ENCODE measurements at places on chromosomes 13 and 19.
A peak's percentile ranks its signal among the peaks of the same experiment; 100 is the strongest.

GRCh38 chr13:25687471-25688225 lies 315.9 kb downstream of the ATP8A2 start:
- no peak for DNase-seq

DNA sequence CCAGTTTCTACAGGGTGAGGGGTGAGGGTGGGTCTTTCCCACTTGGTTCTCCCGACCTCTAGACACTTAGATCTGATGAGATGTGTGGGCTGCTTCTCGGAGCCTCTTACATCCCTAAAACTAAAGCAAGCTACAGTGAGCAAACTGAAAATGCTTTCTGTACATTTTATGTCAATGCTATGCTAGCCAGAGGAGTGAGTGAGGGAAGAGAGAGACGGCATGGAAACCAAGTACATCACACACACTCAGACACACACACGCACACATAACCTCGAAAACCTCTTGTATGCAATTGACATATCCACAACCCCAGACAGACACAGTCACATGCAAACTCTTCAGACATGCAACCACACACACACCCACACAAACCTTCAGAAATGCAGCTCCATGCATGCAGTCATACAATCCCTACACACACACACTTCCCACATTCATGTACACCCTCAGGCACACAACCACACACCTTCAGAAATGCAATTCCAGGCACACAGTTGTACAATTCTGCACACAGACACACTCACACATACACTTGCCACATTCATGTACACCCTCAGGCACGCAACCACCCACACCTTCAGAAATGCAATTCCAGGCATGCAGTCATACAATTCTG lies 1.4 kb downstream of the SLC1A6 start:
- DNase-seq, result no peak

GRCh38 chr19:54254195-54254906 lies 2.7 kb downstream of the LILRB5 start:
- no peak for DNase-seq

- DNase-seq, result no peak
Measured at GRCh38 chr13:109331898-109332297, 454.5 kb downstream of the IRS2 start.

- DNase-seq, result no peak
Measured at GRCh38 chr19:13985771-13986347, 20.3 kb downstream of the RFX1 start.

DNA sequence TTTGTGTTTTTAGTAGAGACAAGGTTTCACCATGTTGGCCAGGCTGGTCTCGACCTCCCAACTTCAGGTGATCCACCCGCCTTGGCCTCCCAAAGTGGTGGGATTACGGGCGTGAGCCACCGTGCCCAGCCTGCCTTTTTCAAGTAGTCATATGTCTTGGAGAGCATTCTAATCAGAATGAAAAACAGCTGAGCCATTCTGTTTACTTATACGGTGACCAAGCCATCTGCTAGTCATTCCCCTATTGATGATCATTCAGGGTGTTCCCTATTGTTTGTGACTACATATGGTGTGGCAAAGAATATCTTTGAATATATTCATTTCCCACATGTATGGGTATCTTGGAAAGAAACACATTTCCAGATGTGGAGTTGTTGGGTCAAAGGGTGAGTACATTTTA lies 17.2 kb downstream of the BLOC1S3 start:
- no peak for DNase-seq

GRCh38 chr13:22214184-22214583 lies 543.3 kb downstream of the FGF9 start:
- DNase-seq, result no peak

DNA sequence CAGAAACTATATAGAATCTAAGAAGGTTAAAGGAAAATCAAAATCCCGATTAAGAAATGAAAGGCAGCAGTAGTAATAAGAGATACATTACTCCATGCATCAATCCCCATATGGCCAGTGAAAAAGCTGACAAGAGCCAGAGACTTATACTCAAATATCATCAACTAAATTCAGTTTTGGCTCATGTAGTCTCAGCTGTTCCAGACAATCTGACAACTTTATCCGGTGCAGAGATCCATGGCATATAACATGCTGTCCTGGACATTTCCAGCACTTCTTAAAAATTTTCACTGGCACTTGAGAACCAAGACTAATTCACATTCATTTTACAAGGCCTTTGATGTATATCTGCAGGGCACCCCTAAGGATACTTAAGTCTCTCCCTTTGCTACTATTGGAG lies 255.7 kb upstream of the KLHL1 start:
- no peak for DNase-seq

GRCh38 chr19:46625731-46626130 lies 842 bp upstream of the PTGIR start:
- no peak for DNase-seq

GRCh38 chr13:29522044-29522685 lies 73.3 kb downstream of the SLC7A1 start:
- DNase-seq, result no peak

DNA sequence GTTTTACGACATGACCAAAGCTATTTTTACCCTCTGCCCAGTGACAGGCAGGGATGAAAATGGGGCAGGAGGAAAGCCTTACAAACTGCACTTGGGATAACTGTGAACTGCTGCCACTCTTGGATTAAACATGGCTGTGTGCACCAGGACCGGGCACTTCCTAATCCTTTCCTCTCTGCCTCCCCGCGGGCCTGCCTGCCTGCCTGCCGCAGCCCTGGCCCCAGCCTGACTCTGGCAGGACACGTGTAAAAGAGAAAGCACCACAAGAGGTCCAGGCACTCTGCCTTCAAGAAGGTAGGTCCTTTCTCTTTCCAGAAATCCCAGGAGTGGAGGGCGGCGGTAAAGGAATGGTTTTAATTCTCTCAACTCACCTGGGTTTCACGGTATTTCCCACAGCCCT lies 4.8 kb downstream of the TSHZ3 start:
- no peak for DNase-seq

- no peak for DNase-seq
Measured at GRCh38 chr13:20460761-20461160, 64.9 kb downstream of the CRYL1 start.

- DNase-seq, result peak; percentile 37
Measured at GRCh38 chr19:17337675-17338432, 501 bp downstream of the GTPBP3 start.

- DNase-seq, result no peak
Measured at GRCh38 chr19:11236324-11237301, 2.8 kb upstream of the ANGPTL8 start.

DNA sequence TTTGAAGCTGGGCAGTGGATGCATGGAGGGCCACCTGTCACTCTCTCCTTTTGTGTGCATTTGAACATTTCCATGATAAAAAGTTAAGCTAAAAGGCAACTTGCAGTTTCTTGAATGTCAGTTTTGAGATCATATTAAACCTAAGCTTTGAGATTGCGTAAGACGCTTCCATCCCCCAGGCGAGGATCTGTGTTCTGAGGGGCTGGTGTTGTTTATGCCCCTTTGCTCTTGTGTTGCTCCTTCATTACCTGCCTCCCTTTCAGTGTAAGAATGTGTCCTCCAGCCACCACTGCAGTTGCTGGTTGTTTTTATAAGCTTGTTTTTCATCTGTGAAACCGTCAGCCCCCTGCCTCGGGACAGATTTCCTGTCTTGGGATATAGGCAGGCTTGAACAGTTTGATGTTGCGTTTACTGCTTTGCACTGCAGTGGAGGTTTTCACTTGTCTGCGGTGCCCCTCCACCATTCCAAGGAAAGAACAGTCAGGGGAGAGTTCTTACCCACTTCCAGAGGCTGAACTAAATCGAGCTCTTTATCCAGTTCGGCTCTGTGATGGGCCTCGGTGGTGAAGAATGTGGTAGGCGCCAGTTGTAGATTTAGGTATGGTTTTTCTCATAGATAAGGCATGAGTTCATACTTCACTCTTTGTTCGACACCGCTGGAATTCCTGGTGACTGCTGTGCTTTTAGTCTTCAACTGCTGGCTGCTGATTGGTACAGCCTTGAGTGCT lies 96.8 kb downstream of the ARHGEF7 start:
- no peak for DNase-seq

DNA sequence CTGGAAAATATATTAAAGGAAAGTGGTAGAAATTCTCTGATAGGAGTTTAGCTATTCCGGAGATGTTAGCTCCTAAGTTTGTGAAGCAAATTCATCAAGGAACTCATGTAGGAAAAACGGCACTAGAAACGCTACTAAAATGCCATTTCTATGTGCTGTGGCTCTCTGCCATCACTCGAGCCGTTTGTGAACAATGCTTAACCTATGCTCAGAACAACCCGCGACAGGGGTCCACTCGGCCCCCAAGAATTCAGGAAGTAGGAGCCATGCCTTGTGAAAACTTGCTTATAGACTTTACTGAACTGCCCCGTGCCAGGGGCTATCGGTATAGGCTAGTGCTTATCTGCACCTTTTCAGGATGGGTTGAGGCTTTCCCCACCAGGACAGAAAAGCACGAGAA lies 14.2 kb upstream of the SLC15A1 start:
- no peak for DNase-seq

DNA sequence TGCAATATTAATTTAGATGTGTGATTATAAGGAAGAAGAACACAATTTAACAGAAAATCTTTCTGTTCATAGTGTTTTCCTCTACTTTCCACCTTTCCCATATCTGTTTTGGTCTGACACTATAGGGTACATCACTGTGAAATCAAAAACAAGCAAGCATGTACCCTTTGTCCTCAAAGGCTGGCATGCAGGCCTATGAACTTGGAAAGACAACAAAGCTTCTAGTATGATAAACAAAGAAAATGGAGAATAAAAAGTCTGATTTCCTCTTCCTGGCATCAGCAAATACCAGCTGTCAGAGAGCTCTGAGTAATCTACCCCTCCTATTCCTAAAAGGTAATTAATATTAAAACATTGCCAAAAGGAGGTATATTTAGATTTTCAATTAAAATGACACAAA lies 5.6 kb upstream of the NEK3 start:
- no peak for DNase-seq

DNA sequence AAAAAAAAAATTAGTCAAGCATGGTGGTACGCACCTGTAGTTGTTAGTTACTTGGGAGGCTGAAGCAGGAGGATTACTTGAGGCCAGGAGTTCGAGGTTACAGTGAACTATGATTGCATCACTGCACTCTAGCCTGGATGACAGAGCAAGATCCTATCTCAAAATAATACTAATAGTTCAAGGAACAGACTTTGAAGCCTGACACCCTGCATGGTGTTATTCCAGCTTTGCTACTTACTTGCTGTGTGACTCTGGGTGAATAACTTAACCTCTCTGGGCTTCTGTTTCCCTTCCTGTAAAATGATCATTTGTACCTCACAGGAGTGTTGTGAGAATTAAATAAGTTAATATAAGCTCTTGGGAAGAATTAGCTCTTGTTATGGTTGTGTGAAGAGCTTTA lies 3.5 kb upstream of the FOSB start:
- no peak for DNase-seq

DNA sequence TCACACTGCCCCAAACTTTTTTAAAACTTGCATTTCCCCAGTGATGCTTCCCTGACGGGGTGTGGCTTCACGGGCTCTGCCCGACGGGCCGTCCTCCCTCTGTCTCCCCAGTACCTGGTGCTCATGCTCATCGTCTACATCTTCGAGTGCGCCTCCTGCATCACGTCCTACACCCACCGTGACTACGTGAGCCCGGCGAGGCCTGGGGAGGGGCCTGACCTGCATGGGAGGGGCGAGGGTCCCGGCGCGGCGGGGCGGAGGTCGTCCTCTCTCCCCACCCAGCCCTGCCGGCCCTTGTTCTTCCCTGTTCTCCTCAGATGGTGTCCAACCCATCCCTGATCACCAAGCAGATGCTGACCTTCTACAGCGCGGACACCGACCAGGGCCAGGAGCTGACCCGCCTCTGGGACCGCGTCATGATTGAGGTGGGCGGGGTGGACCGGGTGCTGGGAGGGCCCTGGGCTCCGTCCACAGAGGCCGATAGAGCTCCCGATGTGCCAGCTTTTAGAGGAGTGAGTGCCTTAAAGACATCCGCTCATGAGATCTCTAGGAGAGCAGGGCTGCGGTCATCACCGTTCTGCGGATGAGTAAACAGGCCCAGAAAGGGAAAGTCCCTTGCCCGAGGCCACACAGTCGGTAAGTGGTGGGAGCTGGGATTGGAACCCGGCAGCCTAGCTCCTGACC lies 6.9 kb downstream of the UPK1A start:
- DNase-seq, result no peak

DNA sequence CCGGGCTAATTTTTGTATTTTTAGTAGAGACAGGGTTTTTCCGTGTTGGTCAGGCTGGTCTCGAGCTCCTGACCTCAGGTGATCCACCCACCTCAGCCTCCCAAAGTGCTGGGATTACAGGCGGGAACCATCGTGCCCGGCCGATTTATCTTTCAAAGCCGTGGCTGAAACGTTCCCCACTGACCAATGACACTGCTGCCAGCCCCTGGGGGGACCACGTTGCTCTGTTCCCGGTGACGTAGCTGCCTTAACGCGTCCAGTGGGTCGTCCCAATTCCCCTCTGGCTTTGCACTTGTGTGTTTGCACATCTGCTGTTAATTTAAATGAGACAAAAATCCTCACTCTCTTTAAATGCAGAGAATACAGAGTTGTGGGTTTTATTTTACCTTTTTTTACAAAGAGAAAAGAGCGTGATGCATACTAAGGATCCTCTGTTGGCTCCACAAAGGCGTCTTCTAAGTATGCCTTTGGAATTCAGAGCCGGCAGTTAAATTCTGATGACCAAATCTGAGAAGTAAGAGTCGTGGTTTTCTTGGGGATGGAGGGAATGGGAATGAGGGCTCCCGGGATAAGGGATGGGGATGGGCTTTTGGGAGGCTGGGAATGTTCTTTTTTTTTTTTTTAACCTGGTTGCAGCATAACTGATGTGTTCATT lies 18.6 kb upstream of the LMTK3 start:
- no peak for DNase-seq

GRCh38 chr13:94739235-94739634 lies 26.9 kb upstream of the SOX21 start:
- no peak for DNase-seq

- DNase-seq, result no peak
Measured at GRCh38 chr13:33377825-33378224, 92.3 kb upstream of the STARD13 start.

Data from NCI-H446 (cell line).